ENCODE measurements at places on chromosomes 2 and 18.

GRCh38 chr2:59276917-59277316 is 1035.8 kb upstream of the FANCL start:
- DNase-seq = no peak

- no peak for DNase-seq
These were observed 44.3 kb downstream of the LPIN2 start for GRCh38 chr18:2968606-2969005.

- no peak for DNase-seq
These were observed 177.4 kb downstream of the PARD3B start for GRCh38 chr2:204722691-204723090.

DNA sequence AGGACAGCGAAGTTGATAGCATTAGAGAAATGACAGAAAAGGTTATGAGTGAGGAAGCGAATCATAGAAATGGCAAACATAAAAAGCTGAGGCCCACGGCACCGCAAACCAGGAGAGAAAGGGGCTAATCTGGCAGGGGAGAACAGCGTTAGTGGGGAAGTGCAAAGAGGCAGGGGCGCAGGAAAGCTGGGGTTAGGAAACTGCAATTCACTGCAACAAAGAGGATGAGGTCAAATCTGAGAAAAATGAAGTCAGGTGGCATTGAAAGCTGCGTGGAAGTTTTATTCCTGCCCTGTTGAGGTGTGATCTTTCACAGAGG is 653 bp upstream of the ABI2 start:
- no peak for DNase-seq

- DNase-seq = no peak
These were observed 151.5 kb downstream of the MSH2 start for GRCh38 chr2:47554311-47554905.

DNA sequence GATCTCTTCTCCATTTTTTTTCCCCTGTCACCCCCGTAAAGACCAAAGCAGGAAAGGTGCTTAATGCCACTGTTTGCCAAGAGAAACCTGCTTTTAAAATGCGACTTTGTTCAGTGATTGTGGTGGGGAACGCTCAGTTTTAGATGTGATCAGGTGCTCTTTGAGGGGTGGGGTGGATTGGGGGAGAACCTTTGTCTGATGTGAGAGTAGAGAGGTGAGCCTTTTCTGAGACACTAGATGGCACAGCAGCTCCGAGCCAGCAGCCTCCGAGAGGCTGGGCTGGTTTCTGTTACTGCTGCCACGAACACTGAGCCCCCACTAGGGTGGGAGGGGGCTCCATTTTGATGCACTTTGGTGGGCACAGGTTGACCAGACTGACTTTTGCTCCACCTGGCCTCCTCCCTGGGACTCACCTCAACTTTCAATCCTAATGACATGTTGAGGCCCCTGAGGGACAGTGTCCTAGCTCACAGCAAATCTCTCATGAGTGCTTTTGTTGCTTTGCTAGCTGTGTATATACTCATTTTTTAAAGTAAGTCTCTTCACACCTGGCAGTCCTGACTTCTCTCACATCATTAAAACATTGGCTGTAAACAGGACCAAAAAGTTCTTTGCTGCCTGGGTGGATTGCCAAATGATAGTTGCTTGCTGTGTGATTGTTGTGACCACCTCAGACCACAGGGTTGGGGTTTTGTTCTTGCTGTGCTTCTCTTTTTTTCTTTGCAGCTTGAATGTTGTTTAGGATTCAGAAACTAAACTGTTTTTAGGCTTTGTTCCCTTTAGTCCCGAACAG is 98.2 kb upstream of the MAP3K20 start:
- DNase-seq = no peak
